GM04504 (cell line): ENCODE measurements at places on chromosomes 13 and 19.
A peak's percentile ranks its signal among the peaks of the same experiment; 100 is the strongest.

DNA sequence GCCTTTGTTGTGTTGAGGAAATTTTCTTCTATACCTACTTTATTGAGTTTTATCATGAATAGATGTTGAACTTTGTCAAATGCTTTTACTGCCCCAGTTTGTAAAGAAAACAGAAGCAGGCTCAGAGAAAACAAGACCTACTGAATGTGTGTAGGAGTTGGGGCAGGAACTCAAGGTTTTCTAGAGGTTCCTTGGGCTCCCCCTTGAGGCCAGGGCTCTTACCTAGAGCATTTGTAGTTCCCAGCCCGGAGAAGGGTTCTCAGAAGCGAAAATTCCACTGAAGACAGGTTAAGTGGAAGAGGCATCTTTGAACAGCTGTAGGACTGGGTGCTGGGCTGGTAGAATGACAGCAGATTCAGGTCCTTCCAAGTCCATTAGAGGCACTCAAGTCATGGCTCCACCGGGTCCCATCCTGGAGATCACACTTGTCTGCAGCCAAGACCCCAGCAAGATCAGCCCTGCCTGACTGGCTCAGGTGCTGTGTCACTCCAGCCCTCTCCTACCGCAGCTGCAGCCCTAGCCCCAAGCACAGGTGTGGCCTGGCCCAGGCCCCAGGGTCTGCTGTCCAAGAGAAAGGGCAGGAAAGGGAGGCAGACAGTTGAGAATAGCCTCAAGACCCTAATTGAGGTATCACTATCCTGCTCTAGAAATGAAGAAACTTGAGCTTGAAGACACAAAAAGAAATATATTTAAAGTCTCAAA, 425.5 kb downstream of the PCDH20 start:
- no peak for DNase-seq

DNA sequence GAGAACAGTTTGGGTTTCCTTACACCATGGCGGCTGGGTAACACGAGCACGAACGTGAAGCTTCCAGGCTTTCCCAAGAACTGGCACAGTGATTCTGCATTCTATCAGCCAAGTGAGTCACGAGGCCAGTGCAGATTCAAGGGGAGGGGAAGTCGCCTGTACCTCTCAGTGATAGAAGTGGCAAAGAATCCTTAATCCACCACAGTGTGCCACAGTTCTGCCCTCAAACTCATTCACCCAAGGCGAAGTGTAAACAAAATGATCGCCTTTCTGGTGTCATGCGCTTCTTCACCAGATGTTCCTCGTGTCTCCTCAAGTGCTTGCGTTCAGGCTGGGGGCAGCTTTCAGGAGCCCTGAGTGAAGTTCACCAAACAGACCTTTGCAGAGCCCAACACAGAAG, 24.9 kb upstream of the AMER2 start:
- DNase-seq, result no peak

DNA sequence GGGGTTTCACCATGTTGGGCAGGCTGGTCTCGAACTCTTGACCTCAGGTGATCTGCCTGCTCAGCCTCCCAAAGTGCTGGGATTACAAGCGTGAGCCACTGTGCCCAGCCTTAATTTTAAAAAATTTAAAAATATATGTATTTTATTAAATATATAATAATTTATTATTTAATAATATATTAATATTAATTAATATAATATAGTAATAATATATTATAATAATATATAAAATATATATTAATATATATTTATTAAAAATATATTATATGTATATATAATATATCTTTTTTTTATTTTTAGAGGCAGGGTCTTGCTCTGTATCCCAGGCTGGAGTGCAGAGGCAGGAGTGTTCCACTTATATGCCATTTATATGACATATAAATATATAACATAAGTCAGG, 52.9 kb upstream of the ADGRE1 start:
- DNase-seq, result no peak

GRCh38 chr19:18966307-18966706, 25.3 kb upstream of the HOMER3 start:
- DNase-seq, result no peak

DNA sequence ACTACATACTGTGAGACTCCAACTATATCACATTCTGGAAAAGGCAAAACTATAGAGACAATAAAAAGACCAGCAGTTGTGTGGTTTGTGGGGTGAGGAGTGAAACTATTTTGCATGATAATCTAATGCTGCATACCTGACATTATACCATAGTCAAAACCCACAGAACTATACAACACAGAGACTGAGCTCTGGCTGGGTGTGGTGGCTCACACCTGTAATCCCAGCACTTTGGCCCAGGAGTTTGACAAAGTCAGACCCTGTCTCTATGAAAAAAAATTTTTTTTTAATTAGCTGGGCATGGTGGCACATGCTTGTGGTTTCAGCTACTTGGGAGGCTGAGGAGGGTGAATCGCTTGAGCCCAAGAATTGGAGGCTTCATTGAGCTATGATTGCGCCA, 11.9 kb downstream of the ZNF541 start:
- DNase-seq, result no peak

DNA sequence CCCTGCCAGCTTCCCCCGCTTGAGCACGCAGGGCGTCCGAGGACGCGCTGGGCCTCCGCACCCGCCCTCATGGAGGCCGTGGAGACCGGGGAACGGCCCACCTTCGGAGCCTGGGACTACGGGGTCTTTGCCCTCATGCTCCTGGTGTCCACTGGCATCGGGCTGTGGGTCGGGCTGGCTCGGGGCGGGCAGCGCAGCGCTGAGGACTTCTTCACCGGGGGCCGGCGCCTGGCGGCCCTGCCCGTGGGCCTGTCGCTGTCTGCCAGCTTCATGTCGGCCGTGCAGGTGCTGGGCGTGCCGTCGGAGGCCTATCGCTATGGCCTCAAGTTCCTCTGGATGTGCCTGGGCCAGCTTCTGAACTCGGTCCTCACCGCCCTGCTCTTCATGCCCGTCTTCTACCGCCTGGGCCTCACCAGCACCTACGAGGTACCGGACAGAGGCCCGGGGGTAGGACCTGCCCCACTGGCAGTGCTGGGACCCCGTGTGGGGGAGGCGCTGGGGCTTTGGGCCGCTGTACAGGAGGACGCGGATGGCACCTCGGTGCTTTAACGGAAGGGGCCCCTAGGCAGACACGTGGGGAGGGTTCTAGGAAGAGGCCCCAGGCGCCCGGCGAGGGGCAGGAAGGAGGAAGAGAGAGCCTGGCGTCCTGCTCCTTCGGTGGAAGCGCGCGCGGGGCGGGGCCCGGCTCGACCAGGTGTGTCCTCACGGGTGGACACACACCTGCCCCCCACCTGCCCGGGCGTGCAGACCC, 681 bp downstream of the SLC5A5 start:
- no peak for DNase-seq

DNA sequence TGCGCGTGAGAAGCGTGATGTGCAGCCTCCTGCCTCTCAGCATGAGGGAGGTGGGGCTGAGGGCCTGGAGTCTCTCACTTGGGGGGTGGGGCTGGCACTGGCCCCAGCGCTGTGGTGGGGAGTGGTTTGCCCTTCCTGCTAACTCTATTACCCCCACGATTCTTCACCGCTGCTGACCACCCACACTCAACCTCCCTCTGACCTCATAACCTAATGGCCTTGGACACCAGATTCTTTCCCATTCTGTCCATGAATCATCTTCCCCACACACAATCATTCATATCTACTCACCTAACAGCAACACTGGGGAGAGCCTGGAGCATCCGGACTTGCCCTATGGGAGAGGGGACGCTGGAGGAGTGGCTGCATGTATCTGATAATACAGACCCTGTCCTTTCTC, 8.7 kb downstream of the CD177 start:
- peak; percentile 0 for DNase-seq

DNA sequence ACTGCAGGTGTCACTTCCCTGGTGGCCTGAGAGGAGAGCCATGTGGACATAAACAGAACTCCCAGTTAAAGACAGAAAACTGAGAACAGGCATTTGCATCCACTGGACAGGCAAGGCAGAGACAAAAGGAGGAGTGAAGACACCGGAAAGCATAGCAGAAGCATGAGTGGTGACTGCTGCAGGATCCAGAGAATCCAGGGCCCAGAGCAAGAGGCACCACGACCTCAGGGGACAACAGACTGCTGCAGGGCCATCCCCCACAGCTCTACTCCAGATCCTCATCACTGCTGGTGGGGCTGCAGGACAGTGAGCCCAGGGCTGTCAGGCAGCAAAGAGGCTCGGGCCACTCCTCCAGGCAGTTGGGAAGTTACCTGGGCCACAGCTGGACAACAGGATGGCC, 14.5 kb upstream of the ISYNA1 start:
- no peak for DNase-seq

DNA sequence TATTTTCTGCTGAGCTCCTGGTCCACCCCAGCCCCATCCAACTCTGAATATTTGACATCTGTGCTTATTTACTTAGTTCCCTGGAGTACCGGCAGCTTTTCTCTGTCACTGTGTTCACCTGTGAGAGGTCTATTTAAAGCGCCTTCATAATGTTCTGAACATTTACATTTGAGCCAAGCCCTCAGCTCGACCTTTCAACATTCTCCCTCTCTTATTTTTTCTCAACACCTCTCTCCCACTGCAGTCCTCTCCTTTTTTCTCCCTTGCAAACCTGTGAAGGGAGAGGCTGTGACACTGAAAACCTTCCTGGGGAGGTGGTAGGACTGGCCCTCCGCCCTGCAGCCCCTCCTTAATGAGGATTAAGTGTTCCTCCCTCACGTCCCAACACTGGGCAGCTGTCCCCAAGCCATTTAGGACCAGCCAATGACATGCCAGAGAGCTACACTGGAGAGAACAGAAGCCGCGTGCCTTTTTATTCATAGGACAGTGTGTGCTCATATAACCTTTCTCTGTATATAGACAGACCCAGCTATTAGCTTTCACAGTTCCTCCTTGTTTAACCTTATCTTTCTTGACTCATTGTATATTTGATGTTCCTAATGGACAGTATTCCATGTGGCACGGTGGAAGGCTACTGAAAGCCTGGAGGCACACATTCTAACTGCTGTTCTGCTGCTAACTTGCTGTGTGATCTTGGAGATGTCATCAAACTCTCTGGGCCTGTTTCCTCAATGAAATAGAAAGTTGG, 134.8 kb downstream of the NUFIP1 start:
- DNase-seq, result no peak
